ENCODE measurements at places on chromosomes 12 and 14.
A peak's percentile ranks its signal among the peaks of the same experiment; 100 is the strongest.

- H3K4me1 ChIP-seq = no peaks in the 10 kb centered on the region
- H3K27ac ChIP-seq = no peak overlapping the region
- H3K36me3 ChIP-seq = no peaks in the 10 kb centered on the region
- no peak for DNase-seq
- no peak overlapping the region for H3K4me3 ChIP-seq
These were observed 70.8 kb downstream of the KCNA5 start for GRCh38 chr12:5114436-5114835.

GRCh38 chr12:116490471-116490870 lies 68.7 kb upstream of the MAP1LC3B2 start:
- DNase-seq = no peak
- no peak overlapping the region for H3K4me3 ChIP-seq
- H3K27ac ChIP-seq = no peak overlapping the region

GRCh38 chr12:52358575-52359350 lies 8.5 kb downstream of the KRT85 start:
- DNase-seq = no peak
- H3K36me3 ChIP-seq = peaks cover 2% of the 10 kb centered on the region
- peak overlapping the region; percentile 74 for H3K27ac ChIP-seq
- peaks cover 47% of the 10 kb centered on the region for H3K4me1 ChIP-seq
- peak overlapping the region; percentile 25 for H3K4me3 ChIP-seq
- H3K27me3 ChIP-seq = peaks cover 10% of the 10 kb centered on the region

DNA sequence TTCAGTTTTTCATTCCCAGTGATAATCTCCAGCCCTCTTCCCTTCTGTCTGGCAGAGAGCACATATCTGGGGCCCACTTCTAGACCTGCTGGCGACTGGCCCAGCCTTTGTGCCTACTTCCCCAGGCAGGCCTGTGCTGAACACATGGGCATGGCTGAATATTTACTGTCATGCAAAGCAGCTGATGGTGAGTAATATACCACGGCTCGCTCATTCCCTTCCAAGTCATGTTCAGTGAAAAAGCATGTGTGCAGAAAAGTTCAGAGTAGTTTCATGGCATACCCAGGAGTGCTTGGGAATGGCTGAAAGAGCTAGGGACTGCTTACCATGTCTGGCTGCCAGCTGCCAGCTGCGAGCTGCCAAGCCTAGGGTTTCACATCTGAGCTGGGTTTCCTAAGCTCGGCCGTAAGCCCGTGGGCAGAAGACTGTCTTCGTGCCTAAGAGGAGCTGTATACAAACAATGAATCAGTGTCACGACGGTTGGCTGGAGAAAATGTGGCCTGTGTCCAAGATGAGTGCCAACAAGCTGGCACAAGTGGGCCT lies 179.9 kb upstream of the PELI2 start:
- no peak overlapping the region for H3K4me3 ChIP-seq
- no peaks in the 10 kb centered on the region for H3K36me3 ChIP-seq
- no peaks in the 10 kb centered on the region for H3K4me1 ChIP-seq
- peaks cover 31% of the 10 kb centered on the region for H3K27me3 ChIP-seq
- DNase-seq = no peak
- H3K27ac ChIP-seq = no peak overlapping the region

DNA sequence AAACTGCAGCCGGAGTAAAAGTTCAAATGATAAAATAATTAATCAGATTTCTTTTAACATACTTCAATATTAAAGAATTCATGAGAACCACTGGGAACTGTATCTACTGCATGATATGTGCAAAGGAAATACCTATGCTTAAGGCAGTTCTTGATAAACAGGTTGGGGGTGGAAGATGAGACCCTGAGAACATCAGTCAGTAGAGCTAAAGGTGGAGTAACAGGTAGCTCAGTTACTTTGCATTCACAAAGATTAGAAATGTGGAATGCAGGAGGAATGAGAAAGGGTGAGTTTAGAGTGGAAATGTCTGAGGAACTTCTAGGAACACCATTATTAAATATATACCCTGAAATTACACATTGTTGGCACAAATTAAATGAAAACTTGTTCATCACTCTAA lies 78.6 kb downstream of the COX16 start:
- H3K4me1 ChIP-seq = no peaks in the 10 kb centered on the region
- H3K36me3 ChIP-seq = no peaks in the 10 kb centered on the region
- peaks cover 64% of the 10 kb centered on the region for H3K27me3 ChIP-seq
- no peak overlapping the region for H3K27ac ChIP-seq
- no peak overlapping the region for H3K4me3 ChIP-seq
- no peak for DNase-seq

DNA sequence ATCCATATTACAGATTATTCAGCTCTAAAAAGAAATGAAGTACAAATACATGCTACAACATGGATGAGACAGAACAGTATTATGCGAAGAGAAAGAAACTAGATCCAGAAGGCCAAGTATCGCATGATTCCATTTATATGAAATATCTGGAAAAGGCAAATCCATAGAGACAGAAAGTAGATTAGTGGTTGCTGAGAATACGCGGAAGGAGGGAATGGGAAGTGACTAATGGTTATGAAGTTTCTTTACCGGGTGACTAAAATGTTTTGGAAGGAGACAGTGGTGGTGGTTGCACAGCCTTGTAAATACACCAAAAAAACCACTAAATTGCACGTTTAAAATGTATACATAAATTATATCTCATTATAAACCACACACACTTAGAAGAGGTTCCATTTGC lies 12.5 kb downstream of the PRDM4 start:
- H3K4me3 ChIP-seq = no peak overlapping the region
- DNase-seq = no peak
- H3K27me3 ChIP-seq = no peaks in the 10 kb centered on the region
- H3K4me1 ChIP-seq = peaks cover 5% of the 10 kb centered on the region
- H3K36me3 ChIP-seq = peaks cover 50% of the 10 kb centered on the region

GRCh38 chr14:76884853-76885276 lies 58.7 kb downstream of the LRRC74A start:
- no peak for DNase-seq
- H3K27ac ChIP-seq = no peak overlapping the region
- no peaks in the 10 kb centered on the region for H3K36me3 ChIP-seq
- H3K4me1 ChIP-seq = no peaks in the 10 kb centered on the region

DNA sequence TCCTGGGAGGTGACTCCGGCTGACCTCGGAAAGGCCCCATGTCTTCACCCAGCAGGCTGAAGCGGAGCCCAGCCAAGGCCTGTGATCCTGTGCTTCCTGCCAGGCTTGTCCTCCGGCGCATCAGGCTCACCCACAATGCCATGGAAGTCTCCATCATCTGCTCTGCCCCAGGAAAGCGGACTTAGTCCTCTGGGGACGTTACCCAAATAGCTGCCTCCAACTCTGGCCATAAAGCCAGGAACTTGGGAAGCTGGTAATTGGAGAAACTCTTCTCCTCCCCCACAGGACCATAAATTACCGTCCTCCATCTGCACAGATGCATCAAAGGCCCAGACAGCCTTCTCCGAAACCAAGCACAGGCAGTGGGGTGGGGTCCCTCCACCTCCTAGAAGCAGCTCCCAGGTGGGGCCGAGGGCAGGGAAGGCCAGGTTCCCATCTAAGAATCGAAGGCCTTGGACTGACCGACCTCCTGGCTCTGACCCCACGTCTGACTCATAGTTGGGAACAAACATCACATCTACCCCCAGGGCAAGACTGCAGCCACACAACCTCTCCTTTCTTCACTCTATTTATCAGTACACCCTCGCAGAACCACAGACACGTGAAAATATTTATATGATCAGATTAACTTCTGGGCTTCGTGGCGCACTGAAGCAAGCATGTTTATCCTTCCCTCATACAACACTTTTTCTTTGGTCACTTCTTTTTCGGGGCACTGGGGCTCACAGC lies 56.4 kb downstream of the PITPNM2 start:
- DNase-seq = no peak
- H3K27ac ChIP-seq = no peak overlapping the region
- no peaks in the 10 kb centered on the region for H3K36me3 ChIP-seq
- peaks cover 6% of the 10 kb centered on the region for H3K4me1 ChIP-seq
- H3K4me3 ChIP-seq = no peak overlapping the region

GRCh38 chr14:85063747-85064146 lies 466.2 kb upstream of the FLRT2 start:
- no peaks in the 10 kb centered on the region for H3K4me1 ChIP-seq
- H3K27ac ChIP-seq = no peak overlapping the region
- H3K36me3 ChIP-seq = no peaks in the 10 kb centered on the region
- H3K27me3 ChIP-seq = no peaks in the 10 kb centered on the region
